ENCODE measurements at places on chromosomes 5 and 9.

DNA sequence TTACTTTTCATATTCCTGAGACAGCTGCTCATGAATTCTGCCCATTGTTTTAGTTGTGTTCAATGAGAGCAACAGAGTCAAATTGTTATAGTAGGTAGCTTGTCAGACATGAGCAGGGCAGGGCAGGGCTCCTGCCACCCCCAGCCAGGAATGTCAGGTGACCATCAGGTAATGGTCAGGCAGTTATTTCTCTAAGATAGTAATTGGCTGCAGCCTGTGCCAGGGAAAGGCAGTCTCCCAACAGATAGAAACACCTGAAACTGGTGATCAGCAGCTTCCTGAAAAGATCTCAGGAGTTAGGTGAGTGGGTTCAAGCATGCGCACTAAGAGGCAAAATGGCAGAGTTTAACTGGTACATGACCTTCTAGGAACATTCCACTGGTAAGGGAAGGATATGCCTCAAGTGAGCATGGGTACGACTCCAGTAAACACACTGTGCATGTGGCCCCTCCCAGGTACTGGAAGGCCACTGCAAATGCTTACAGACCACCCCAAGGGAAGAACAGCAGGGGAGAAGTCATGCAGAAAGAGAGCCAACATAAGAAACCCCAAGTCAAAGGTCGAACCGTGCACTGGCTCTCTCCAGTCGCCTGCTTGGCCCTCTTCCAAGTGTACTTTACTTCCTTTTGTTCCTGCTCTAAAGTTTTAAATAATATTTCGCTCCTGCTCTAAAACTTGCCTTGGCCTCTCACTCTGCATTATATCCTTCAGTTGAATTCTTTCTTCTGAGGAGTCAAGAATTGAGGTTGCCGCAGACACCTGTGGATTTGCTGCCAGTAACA is 25.1 kb downstream of the CARTPT start:
- DNase-seq: no peak

DNA sequence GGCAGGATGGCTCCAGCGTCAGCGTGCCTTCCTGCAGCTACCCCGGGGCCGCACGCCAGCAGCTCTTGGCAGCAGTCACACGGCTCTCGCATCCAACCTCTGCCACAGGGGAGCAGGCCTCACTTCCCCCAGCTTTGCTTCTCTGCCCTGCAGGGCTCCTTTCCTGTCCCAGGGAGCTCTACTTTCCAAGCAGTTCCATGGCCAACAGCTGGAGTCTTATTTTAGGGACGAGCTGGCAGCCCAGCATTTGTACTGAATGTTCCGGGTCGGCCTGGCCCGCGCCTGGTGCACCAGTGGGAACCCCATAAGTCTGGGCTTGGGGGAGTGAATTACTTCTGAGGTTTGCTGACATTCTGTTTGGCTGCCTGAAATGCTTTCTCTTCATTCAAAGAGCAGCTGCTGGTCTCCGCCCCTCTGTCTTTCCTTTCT is 34.6 kb downstream of the GADD45G start:
- DNase-seq: no peak

- no peak for DNase-seq
These were observed 6.4 kb upstream of the ST6GALNAC6 start for GRCh38 chr9:127905788-127906191.

- no peak for DNase-seq
These were observed 213.7 kb downstream of the TLR4 start for GRCh38 chr9:117917873-117918272.

DNA sequence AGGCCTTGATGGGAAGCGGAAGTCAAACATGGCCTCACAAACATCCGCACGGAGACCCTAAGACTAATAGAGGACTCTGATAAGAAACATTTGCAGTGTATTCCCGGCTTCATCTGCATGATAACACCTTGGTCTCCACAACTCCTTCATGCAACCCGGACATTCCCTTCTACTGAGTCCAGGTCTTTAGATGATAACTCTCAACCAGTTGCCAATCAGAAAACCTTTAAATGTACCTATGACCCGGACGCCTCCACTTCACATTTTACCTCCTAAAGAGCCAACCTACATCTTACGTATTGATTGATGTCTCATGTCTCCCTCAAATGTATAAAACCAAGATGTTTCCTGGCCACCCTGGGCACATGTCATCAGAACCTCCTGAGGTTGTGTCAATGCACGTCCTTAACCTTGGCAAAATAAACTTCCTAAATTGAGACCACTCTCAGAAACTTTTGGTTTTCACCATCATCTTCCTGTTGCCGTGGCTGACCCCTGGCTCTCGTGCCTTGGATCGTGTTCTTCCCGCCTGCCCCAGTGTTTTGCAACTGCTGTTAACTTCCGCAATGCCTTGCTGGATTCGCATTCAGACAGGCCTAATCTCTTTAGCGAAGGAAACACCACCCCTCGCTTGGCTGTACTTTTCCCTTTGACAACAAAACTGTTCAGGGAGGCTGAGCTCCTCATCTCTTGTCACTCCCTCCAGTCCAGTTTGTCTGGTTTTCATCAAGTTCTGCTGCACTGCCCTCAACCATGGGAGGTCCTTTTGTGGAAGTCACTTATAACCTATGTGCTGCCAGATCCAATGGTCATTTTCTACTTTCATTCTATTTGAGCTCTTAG is 1.1 kb upstream of the DAP start:
- DNase-seq: no peak

GRCh38 chr5:104305602-104306001 is 743.0 kb upstream of the NUDT12 start:
- DNase-seq: no peak
